ENCODE measurements at places on chromosomes 4 and X.

DNA sequence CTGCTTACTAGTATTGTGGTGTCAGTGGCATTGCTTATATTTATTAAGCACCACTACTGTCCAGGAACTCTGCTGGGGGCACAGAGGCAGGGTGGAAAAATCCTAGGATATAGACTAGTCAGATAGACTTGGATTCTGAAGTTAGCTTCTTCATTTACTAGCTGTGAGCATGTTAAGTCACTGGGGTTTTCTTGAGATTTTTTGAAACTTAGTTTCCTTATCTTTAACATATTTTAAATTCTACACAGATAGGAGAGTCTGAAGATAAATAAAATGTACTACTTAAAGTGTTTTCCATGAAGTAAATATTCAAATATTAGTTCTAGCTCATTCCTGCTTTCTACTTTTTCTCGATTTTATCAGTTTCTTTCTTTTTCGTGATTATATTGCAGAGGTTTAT lies 196.9 kb upstream of the GRID2 start:
- no peak for DNase-seq

GRCh38 chrX:94942603-94943002 lies 1268.6 kb downstream of the FAM133A start:
- DNase-seq, result no peak

- DNase-seq, result no peak
Measured at GRCh38 chr4:182447767-182448280, 204.6 kb downstream of the TENM3 start.

DNA sequence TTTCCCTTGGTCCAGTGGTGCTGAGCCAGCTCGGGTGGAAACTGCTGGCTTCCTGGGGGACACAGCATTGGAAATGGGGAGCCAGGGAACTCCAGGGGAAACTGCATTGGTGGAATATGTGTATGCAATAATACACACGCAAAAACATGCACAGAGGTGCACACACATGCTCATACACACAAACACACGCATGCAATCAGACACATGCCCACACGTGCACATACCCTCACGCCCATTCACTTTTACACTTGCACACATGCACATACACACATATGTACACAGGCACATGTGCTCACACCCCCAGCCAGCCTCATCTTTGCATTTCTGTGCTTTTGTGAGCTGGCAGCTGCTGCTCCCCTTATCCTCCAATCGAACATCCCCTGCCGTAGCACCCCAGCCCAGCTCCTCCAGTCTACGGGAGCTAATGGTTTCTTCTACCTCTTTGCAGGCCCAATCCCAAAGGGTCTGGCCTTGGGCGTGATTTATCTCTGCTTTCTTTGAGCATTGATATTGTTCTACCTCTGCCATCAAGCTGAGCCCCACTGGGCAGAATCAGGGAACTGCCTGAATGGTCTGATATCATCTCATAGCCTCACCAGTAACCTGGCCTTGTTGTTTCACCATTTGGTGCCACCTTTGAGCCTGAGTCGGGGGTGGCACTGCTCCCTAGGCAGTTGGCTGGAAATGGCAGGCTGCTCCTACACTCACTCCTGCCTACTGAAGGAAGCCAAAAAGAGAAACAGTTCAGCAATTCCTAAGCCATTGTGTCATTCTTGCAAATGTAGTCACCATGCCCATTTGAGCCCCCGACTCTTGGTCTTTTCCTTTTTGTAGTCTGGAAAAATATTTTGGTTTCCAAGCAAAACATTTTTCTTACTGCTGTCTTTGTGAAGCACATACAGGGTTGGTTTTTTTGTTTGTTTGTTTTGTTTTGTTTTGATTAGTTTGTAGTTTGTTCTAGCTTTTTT lies 104.4 kb upstream of the MAMLD1 start:
- peak; percentile 19 for DNase-seq

DNA sequence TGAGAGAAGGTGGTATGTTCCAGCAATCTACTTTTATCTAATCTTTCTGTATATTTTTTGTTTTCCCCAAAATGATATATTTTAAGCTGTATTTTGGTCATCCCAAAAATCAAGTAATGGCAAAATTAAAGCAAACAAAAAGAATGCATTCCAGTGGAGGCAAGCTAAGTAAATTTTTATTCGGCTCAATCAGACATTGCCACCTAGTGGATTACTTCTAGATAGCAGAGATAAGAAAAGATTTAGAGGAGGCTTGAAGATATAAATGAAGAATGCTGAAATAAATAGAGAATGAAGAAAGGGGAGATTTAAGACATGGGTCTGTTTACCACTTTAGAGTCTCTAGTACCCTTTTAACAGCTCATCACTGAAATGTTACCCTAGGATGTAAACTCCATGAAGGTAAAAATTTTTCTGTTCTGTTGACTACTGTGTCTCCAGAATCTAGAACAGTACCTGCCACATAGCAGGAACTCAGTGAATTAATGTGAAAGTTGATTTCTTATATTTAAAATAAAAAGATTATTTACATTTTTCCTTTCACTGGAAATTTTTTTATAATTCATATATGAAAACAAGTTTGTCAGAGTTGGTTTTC lies 110.9 kb upstream of the ANK2 start:
- peak; percentile 23 for DNase-seq

- DNase-seq, result no peak
Measured at GRCh38 chr4:15317246-15317645, 110.6 kb upstream of the C1QTNF7 start.
